ENCODE measurements at places on chromosomes 12 and 14.

- DNase-seq = no peak
These were observed 41.5 kb upstream of the FBXO21 start for GRCh38 chr12:117231750-117232149.

GRCh38 chr14:74549588-74549987, 56.0 kb downstream of the ISCA2 start:
- no peak for DNase-seq

DNA sequence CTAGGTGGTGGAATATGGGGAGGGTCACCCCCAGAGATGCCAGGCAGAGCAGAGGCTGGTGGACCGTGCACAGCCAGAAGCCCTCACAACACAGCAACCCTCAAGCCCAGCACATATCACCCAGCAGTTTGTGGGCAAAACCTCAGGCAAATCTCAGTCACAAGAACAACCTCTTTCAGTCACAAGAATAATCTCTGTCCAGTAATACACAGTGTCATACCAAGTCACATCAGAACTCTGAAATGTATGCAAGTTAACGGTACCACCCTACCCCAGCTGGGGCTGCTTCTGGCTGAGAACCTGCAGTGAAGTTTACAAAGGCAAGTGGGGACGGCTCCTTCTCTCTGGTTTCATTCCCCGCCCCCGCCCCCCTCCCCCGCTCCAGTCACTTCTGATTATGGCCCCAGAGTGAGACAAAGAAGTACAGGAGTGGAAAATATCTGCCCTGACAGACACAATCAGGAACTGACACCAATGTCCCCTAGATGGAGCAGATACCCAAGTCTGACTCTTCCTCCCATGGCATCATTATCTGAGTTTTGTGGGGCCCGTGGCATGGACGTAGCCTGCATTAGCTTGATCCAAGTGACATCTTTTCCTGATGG, 480.9 kb upstream of the TMEM132C start:
- DNase-seq = no peak

- DNase-seq = no peak
These were observed 177.8 kb upstream of the EGLN3 start for GRCh38 chr14:34128665-34129064.

DNA sequence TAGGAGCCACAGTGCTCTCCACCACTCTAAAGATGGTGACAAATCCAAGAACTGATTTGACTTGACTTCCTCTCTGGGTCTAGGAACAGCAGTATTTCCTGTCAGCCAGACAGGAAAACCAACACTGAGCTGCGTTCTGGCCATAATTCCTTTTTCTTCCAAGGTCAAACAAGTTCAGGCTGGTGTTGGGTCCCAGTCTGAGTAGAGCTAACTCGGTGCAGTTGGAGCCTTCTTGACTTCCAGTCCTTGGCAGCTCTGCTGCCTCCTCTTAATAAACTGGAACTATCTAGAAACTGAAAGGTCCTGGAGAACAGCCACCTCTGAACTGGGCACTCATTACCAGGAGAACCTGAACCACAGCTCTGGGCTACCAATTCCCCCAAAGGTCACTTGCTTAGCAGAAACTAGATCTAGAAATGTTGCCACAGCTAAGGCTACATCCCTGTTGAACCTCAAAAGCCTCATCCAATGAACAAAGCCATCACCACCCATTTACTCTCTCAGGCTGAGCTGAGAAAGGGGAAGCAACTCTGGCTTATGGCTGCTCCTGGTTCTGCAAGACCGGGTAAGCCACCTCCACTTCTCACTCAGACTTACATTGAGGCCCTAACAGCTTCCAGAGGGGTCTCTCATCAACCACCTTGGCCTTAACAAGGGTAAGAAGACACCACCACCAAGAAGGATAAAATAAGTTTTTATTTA, 27.7 kb downstream of the MAX start:
- no peak for DNase-seq

GRCh38 chr12:6962285-6963015, 8.0 kb downstream of the PHB2 start:
- peak; percentile 63 for DNase-seq

DNA sequence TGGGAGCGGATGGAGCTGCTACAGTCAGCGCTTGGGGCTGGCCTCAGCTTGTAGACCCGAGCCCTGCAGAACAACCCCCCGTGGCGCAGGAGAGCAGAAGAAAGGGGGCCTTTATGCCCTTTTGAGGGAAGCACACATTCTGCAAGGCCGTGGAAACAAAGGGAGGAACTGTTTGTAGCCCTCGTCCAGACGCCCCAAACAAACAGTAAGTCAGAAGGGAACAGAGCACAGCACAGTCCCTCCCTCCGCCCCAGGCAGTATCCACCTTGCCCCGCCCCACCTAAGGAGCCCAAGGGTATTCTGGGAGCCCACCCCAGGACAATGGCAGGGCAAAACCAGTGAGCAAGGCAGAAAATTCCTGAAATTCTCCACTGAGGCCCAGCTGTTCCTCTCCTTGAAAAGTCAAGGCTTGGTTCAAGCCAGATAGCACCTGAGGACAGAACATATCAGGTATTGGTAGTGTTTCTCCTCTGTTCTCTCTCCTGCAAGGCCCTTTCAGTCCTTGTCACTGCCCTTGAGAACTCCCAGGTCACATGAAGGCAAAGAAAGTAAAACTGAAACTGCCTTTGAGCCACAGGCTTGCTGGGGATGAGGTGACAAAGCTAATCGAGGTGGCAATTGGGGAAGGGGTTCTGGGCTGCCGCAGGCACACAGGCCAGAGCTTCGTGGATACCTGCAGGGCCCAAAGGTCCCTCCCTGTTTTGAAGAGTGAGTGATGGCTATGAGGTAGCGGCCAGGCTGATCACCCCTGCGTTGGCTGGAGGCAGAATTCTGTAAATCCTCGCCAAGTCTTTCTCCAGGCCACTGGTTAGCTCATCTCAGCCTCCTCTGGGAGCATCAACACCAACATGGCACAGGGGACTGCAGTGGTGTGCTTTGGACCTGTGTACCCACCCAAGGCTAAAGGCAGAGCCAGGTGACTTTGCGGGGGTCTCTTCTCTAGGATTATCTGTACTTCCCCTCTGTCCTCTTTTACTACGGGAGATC, 499 bp downstream of the DGLUCY start:
- no peak for DNase-seq

DNA sequence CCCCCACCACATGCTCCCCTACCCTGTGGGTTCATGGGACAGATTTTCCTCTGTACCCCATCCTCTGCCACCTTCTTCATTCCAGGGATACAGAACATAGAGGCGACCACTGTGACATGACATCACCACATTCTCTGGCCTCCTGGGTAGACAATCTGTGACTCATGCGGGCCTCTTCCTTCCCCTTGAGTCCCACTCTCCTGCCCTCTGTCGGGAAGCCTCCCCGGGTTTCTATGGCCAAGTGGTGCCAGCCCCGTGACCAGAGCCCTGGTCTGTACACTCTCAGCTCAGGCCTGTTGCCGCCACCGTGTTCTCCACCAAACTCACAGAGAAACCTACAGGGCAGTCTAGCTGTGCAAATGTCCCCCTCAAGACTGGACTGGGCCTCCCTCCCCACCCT, 8.0 kb downstream of the CLMN start:
- no peak for DNase-seq

DNA sequence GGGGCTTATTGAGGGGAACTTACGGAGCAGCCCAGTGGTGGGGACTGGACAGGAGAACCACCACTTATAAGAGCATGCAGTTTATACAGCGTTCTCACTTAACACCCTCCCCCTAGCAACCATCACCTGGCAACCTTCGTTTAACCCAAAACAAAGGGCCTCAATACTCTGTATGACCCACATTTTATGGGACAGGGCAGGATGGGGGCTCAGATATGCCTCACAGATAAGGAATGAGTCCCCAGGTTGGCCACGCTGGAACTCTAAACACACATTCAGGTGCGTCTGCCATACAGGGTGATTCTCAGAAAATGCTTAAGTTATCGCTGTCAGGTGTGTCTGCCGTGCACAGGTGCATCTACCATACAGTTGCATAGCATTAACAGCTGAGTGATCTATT, 99.2 kb downstream of the GCH1 start:
- no peak for DNase-seq

DNA sequence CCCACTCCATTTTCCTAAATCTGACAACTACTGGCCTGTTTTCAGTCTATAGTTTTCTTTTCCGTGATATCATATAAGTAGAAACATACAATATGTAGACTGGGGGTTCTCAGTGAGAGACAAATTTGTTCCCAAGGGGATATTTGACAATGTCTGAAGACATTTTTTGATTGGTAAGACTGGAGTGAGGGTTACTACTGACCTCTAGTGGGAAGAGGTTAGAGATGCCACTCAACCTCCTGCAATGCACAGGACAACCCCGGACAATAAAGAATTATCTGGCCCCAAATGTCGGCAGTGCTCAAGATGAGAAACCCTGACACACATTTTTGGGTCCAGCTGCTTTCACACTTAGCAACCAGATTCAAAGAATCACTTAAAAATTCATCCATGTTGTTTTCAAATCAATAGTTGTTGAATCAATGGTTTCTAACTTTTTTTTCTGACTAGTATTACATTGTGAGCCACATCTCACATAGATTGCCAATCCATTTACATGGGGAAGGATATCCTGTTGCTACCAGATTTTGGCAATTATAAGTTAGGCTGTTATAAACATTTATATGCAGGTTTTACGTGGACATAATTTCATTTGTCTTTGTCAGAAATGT, 307.1 kb downstream of the RPL10L start:
- peak; percentile 8 for DNase-seq

DNA sequence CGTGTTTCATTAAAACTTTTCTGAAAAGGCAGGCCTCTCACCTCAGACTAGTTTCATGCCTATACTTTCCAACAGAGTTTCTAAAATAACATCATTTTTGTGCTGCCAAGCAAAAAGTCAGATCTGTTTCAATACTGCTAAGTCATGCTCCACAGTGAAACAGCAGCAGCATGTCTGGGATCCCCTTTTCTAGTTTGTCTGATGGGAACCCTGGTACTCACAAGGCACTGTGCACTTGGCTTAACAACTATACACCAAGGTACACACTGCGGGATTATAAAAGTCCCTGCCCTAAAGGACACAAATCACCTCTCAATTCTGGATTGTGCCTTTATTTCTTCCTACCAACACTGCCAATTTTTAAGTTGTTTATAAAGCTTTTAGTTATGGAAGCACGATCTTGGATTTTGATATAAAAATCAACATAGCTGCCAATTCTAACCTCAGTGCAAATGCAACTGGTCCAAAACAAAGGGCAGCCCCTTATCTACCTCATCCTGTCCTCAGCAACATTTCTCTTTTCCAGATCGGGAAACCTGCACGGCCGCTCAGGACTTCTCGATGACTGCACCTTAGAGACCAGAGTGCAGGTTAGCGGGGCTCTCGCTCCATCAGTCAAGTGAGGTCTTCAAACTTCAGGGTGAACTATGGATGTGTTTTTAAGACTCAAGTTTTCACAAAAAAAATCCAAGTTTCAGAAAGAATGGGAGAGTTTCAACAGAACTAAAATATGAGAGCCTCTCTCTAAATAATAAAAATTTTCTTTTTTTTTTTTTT, 1.7 kb upstream of the EIF5 start:
- DNase-seq = no peak

DNA sequence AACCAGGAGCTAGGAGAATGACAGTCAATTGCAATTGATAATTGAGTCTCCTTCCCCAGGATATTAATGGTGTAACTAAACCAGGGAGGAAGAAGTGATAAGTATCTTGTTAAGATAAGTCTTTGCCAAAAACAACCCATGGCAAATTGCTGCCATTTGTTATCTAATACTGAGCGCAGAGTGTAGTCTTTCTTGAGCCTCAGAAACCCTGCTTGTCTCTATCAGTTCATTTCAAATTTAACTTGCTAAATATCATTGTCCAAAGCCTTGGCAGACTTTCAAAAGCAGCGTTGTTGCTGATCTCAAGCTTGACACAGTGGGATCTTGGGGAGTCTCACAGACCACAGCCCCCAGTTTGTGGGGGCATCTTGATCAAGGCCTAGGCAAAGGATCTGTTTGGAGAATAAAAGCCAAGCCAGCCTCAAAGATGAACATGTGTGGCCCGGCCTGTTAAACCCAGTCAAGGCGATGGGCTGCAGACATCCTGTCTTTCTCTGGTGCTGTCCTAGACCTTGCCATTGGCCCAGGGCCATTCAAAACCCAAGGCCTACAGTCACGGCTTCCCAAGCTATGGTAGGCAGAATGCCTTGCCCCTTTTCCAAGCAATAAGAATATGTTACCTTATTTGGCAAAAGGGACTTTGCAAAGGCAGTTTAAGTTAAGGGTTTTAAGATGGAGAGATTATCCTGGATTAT, 164.2 kb downstream of the CHST11 start:
- DNase-seq = no peak

DNA sequence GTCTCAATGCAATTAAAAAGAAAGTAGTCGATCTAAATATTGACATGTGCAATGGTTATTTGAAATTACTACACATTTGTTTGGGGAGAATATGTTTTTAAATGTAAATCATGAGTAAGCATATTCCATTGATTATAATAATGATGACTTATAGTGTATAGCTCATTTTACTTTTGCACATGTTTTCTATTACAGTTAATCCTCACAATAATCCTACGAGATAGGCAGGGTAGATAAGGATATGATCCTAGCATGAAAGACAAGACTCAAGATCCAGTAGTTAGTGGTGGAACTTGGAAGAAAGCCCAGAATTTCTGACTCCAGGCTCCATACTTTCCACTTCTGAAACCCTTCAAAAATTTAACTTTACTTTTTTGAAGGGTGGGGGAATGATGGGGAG, 94.0 kb downstream of the NAV3 start:
- no peak for DNase-seq

GRCh38 chr14:68688872-68689371, 103.9 kb downstream of the ZFP36L1 start:
- no peak for DNase-seq

GRCh38 chr14:24376448-24377070, 8.6 kb downstream of the NFATC4 start:
- DNase-seq = no peak

DNA sequence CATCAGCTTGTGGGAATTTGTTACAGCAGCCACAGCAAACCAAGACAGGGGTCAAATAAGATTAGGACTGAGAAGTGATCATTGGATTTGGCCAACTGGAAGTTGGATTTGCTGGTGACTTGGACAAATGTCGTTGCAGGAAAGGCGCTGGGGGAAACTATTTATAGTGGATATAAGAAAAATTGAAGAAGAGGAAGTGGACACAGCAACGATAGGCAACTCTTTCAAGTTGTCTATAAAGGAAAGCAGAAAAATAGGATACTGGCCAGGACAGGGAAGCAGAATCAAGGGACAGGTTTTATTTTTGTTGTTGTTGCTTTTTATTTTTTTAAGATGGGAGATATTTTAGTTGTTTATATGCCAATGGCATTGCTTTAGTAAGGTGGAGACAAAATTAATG, 56.2 kb upstream of the RTRAF start:
- DNase-seq = no peak

Measured in NCI-H1417 treated with DMSO at 0.1 percent for 48 hours (cell line).